ENCODE measurements at places on chromosomes 6 and 20.

GRCh38 chr20:1204576-1204975, 1.3 kb downstream of the C20orf202 start:
- no peak for DNase-seq

DNA sequence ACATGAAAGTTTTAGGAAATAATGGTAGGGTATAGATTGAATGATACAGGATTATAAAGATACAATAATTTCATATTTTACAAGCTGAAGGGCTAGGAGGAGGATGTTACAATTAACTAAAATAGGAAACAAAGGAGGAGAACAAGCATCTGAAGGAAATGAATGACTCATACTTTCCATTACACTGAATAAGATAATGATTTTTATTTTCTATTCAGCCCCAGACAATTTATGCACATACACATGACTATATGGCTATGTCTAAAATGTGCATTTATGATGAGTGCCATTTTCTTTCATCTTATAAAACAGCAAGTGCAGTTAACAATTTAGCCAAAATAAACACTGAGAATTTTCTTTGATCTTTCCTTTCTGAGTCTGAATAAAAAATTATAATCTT, 994.6 kb upstream of the ADGRB3 start:
- no peak for DNase-seq

DNA sequence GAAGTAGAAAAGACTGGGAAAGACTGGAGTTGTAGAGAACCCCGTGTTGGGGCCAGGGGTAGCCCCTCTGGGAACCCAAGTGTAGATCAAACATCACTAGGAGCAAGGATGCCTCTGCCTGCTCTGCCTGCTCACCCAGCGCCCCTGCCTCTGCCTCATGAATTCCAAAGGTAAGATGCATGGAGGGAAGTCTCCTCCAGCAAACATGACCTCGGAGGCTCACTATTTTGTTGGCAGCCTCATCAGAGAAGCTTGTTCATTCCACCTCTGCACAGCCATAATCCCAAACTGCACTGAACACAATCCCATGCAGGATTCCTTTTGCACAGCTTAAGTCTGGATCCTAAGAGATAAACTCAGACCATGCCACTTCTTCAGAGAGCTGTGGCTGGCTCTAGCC, 4.9 kb downstream of the FRS3 start:
- DNase-seq: no peak

DNA sequence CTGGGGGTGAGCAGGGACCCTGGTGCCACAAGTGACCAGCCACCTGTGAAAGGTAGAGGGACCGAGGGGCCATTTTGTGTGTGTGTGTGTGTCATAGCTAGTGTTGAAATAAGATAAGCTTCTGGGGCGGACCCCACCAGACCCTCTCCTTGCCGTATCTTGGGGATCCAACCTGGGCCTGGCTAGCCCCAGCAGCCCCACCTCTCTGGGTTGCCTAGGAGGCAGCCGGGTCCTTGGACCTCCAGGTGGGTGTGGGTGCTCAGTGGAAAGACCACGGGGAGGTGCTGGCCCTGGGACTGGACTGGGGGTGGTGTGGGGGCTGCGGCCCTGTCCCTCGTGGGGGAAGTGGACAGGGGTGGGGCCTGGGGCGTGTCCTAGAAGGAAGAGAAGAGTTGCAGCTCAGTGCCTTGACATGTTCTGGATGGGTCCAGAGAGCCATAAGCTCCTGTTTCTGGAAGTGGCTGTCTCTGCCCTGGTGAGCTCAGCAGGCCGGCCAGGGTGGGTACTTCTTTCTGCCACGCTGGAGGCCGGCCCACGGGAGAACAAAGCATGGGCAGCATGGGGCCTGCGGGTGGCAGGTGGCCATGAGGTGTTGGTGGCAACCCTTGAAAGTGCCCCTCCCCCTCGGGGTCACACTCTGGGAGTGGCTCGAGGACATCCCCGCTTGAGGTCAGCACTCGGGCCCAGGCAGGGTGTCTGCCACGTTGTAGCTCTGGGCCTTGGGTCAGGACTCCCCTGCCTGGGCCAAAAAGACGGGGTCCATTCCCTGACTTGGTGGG, 8.4 kb downstream of the RBBP8NL start:
- DNase-seq: no peak

DNA sequence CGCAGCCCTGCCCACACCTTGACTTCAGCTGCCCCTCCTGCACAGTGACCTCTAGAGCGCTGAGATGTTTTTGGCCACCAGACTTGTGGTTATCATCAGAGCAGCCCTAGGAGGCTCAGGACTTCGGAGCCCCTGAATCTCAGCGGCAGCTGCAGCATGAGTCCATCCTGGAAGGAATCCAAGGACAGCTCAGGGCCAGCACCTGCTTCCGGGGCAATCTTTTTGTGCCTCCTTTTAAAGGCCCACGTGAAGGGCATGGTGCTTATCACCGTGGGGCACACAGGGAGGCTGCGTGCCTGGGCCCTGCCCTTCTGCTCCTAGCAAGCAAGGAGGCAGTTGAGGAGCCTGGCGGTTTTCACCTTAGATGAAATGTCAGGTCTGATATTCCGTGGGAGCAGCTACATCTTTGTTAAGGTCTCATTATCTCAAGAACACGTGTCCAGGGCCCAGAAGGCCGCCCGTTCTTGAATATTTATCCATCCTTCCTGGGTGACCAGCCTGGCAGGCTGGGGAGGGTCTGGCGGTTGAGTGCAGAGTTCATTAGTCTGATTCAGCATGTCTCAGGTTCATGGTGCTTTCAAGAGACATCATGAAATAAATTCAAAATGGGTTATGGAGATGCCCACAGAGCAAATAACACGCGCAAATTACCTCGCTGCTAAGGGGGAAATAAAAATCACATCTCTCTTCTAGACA, 392.4 kb downstream of the TAF4 start:
- no peak for DNase-seq

DNA sequence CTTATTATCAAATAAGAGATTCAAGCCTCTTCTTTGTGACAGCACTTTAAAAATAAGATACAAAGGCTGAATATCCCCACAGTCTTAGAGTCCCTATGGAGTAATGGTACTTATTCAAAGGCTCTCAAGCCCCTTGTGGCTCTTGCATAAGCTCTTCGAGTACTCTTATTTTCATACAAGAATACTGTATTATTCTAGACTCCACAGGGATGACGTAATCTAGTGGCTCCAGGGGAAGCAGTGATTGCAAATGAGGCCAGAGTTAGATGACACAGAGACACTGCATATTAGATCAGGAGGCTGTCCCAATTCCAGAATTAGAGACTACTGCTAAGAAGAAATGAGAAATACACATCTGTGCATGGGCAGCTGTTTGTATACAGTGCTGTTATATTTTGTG, 1195.9 kb upstream of the MAP3K7 start:
- no peak for DNase-seq

DNA sequence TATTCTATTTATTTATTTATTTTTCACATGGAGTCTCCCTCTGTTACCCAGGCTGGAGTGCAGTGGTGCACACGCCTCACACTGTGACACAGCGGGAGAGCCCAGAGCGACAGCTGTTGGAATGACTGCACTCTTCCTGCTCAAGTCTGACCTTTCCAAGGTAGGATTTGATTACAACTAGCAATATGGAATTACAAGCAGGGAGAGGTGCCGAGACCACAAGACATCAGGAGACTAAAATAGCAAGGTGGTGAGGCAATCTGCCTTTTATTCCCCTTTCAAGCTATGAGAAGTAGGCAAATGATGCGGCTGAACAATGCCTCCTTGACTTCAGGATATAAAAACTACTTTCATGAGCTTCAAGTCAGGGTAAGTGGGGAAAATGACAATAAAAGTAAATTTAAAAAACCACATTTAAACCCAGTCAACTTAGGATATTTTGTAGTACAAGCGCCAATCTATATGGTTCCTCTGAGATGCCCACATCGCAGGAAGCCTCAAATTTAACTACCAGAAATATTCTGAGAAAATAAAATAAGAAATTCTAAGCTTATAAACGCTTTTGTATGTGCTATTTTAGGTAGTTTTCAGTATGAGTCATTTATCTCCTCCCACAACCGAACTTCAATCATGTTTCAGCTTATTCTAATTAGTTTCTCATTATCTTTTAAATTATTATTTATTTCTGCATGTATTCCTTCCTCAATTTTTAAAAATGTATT, 146.9 kb upstream of the SGK1 start:
- no peak for DNase-seq

DNA sequence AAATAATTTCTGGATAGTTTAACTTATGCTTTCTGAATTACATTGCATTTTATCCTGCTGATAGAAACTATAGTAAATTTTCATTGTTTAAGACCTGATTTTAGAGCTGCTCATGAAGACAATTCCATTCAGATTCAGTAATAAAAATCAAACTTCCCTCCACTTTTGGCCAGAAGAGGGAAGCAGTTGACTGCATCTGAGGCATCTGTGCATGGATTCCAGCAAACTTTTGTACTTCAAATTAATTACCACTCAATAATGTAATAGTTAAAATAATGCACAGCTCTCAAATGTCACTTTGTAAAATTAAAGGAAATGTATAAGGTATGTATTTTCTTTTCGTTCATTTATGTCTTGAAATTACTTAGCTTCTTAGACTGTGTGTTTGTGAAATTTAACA, 64.2 kb upstream of the SLC35B3 start:
- DNase-seq: no peak

DNA sequence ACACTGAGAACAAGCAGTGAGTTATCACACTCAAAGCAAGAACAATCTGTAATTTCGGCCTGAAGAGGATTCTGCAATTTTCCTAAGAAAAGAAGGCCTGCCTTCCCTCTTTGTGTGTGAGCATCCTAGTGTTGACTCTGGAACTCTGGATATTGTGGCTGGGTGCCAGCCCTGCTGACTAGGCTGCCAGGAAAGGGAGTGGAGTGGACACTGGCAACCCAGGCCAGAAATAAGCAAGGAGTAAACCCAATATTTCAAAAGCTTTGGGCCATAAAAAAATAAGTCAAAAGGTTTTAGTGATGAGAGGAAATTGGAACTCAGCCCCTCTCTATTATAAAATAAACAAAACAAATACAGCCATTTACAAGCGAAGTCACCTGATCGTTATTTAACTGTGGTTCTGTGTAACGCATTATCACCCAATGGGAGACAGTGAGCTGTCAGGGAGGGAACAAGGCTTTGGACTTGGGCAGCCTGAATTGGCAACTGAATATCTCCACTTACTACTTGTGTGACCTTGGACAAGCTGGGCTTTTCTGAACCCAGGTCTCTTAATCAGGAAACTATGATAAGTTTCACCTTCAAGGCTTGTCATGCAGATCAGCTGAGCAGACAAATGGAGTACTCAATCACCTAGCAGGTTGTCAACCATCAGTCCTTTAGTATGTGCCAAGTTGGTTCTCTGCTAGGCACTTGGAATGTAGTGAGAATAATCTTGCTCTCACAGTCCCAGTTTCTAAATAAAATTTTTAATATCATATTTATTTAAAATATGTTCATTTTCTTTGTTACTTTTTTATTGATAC, 196.2 kb downstream of the PAX1 start:
- no peak for DNase-seq

DNA sequence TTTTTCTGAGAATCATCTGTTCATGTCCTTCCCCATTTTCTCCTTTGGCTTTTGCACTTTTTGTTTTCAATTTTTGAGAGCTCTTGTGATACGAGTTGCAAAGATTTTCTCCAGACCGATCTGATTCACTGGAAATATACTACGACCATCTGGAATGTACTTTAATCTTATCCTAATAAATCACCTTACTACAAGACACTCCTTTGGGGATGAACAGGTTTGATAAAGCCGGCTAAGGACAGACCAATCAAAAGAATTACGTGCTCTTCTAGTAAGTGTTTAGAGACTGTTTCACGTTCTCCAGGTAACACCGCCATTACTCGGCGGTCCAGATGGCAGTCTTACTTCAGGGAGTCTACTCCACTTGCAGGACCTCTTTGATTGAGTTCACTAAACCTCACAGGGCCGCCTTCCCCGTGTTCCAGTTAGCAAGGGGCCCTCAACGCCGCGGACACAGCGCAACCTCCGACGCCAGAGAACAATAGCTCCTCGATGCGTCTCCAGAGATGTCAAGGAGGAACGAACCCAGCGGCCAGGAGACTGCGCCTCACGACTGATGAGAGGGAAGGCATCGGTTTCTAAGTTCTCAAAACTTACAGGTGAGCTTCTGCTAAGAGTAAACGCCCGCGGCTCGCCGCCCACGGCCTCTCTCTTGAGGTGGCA, 920 bp upstream of the WTAP start:
- no peak for DNase-seq

GRCh38 chr6:158030380-158031300, 49.0 kb downstream of the SYNJ2 start:
- DNase-seq: no peak

DNA sequence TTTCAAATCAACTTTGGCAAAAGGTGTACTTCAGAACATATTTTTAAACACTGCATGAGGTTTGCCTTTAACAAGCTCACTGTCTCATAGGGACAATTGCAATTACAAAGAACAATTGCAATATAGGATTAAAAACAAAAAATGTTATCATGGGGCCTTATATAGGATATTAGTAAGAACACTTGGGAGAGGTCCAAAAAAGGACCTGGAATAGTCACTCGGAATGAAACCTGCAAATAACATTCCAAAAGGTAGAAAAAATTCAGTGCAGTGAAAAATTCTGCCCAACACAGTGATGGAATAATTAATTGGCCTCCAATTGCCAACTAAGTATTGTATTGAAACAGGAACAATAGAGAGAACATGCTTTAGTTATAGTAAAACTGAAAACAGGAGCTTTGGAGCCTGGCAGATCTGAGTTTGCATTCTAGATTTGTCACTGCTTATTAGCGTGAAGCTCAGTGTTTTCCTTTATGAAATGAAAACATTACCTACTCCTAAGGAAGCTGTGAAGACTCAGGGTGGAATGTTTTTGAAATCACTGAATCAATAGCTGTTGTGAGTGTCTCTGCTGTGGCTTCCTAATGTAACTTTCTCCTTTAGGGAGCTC, 172.6 kb upstream of the BMP5 start:
- no peak for DNase-seq
